Stimulated activated CD4-positive, alpha-beta T cell treated with anti-CD3 and anti-CD28 coated beads, TNF-alpha, amount 100 ng/mL, for 24 hours (primary cell): ENCODE measurements at places on chromosomes 3 and 15.

GRCh38 chr3:42376344-42376798 is 34.0 kb downstream of the LYZL4 start:
- peak; percentile 61 for DNase-seq

- no peak for DNase-seq
Observed at GRCh38 chr15:70156671-70157271, 59.1 kb upstream of the TLE3 start.

- no peak for DNase-seq
Observed at GRCh38 chr3:142053244-142053643, 96.1 kb downstream of the TFDP2 start.

DNA sequence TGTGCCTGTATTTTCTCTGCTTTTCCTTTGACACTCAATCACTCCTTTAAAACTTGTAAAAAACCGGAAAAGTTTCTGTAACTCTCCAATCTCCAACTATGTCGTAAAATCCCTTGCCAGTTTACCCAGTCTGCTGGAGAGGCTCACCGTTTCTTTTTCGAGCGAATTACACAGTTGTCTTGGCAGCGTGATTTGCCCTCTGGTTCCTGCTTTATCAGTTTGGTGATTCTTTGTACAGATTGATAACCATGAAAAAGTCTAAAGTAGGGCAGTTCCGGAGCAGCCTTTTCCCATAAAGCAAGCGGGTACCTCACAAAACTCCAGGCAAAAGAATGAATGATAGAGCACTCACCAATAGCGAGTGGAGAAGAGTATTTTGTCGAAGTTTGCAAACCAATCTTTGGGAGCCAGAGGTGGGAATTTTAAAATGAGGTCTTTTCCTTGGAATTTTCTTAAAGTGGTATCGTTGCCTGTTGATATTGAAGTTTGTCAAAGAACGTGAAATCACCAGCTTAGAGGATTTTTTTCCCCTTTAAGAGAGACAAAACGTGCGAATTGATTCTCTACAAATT is at the start of gene TTC23:
TTC23 (minus strand) TSS at position 312 of the 572 bp plus-strand sequence. CDS start 20,869 bp downstream, outside the sequence.
- no peak for DNase-seq

DNA sequence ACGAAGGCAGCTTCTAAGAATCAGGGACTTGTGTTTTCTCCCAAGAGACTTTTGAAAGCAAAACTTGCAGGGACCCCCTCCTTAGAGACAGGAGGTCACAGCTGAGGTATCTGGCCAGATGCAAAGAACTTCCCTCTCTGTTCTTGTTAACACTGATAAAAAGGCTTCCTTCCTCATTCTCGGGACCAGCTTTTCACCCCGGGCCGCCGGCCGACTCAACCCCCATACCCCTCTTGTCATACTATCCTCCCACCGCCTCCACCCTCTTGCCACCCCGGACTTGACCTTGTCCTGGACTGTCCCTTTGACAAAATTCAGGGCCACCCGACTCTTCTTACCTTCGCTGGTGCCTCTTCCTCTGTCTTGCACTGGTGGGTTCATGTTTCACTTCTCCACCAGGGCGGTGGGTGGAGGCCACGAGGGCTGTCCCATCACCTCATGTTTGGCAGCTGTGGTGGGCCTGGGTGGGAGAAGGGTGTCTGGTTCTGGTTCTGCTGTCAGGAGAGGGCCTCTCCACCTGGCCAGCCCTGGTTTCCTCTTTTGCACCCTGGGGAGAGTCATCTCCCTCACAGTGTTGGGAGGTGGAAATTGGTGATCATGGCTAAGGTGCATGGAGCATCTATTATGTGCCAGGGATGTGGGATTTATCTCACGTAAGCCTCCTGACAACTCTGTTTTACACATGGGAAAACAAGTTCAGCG is 32.5 kb downstream of the BHLHE40 start:
- DNase-seq = no peak

GRCh38 chr3:61682671-61683548 is 121.5 kb downstream of the PTPRG start:
- DNase-seq = no peak

DNA sequence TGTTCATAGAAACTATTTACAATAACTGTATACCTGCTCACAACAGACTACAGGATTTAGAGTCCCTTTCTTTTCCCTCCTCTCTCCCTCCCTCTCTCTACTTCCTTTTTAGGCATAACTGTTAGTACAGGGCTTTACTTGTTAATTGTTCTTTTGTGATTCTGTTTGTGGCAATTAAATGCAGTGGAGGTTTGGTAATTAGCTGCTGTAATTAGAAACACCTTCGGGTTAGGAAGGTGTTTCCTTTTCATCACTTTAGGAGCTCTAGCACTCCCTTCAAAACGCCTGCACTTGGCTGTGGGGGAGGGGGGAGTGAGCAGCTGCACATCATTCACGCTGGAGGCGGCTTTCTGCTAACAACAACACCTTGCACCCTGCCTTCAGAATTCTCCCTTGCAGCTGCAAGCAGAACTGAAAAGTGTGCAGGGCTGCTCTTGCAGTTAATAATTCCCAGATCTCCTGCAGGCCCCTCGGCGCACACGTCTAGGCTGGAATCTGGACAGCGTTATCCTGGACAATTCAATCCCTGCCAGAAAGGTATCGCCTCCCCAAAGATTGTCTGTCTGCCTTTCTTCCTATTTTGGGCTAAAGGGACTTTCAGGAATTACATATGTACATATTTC is 242.6 kb upstream of the RGMA start:
- no peak for DNase-seq
